ENCODE measurements at places on chromosomes 16 and 17.
A peak's percentile ranks its signal among the peaks of the same experiment; 100 is the strongest.

DNA sequence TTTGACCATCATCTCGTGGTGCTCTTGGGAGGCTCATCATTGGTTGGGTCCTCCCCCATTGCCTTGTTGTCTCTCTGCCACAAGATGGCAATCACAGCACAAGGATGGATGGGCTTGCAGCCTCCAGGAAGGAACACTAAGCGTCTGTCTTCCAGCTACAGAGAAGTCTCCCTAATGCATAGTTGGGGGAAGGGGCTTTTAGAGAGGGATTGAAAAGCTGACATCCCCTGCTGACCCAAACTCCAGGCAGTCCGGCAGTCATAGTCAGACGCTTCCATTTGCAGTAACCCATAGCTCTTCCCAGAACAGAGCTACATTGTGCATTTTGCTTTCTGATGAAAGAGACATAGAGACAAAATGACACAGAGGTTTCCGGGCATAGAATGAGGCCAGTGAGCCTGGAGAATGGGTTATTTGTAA lies 111.4 kb downstream of the UTP18 start:
- peak; percentile 68 for DNase-seq

- DNase-seq: peak; percentile 46
Observed at GRCh38 chr16:85750827-85751697, at the start of gene C16orf74. Gene C16orf74, minus strand, starts transcription at chr16:85751096. Its CDS starts 15,879 bp downstream, at chr16:85735217.

GRCh38 chr17:79070266-79070880 lies 4.3 kb upstream of the ENGASE start:
- no peak for DNase-seq

- DNase-seq: no peak
Observed at GRCh38 chr17:55312852-55313251, 48.1 kb downstream of the HLF start.

DNA sequence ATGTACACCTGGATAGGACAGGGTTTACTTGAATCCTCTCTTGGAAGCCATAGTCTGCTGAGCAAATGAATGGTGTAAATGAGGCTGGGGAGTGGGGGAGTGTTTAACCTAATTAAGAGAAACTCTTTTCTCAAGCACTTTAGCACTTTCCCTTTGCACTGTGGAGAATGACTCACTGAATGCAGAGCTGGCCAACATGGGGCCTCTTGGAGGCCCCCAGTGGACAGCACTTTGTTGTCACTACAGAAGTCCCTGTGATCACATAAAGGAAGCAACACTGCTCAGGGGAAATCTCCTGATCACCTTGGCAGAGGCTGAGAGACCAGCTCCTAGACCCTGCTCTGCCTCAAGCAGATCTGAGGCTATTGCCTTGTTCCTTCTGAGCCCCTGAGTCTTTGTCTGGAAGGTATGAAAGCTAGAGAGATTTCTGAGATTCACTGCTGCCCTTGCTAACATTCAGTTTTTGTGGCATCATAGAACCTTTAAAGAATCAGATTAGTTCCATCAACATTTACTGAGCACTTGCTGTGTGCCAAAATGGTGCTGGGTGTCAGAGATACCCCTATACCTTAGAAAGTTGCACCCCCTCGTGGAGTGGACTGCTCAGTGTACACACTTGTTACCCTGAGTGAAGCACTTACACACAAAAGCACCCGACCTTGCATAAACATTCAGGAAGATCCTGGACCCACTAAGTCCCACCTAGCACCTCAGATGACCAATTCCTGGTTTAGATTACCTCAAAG lies 230.1 kb upstream of the CCL2 start:
- DNase-seq: no peak

GRCh38 chr17:30513346-30513745 lies 36.1 kb downstream of the GOSR1 start:
- peak; percentile 80 for DNase-seq

All from fibroblast of skin of scalp (primary cell).